ENCODE measurements at places on chromosomes 11 and 22. TPM values are rescaled to one million over a fixed set of nuclear protein-coding genes. Genes with fewer than 3 reads are reported as not detected.
A peak's percentile ranks its signal among the peaks of the same experiment; 100 is the strongest.

Gene MAJIN
- polyA plus RNA-seq, result not detected

GRCh38 chr11:110071197-110071596, 22.0 kb upstream of the ZC3H12C start:
- no peak overlapping the region for H3K4me3 ChIP-seq
- DNase-seq, result no peak
- no peaks in the 10 kb centered on the region for H3K36me3 ChIP-seq
- H3K27ac ChIP-seq, result no peak overlapping the region
- no peaks in the 10 kb centered on the region for H3K27me3 ChIP-seq

Gene STIP1
- 128 TPM for polyA plus RNA-seq

Gene BDNF
- 1.6 TPM for polyA plus RNA-seq

Gene TTLL1
- 10.4 TPM for polyA plus RNA-seq

- peaks cover 23% of the 10 kb centered on the region for H3K4me1 ChIP-seq
- H3K27me3 ChIP-seq, result no peaks in the 10 kb centered on the region
- peaks cover 3% of the 10 kb centered on the region for H3K36me3 ChIP-seq
- no peak overlapping the region for H3K27ac ChIP-seq
- H3K4me3 ChIP-seq, result no peak overlapping the region
- DNase-seq, result no peak
Measured at GRCh38 chr11:126383339-126384335, 28.2 kb downstream of the ST3GAL4 start.

Gene THY1
- 103 TPM for polyA plus RNA-seq

- peaks cover 13% of the 10 kb centered on the region for H3K4me1 ChIP-seq
- H3K27me3 ChIP-seq, result no peaks in the 10 kb centered on the region
- H3K36me3 ChIP-seq, result peaks cover under 1% of the 10 kb centered on the region
- no peak overlapping the region for H3K27ac ChIP-seq
- no peak for DNase-seq
- no peak overlapping the region for H3K4me3 ChIP-seq
Measured at GRCh38 chr11:126375726-126376125, 20.2 kb downstream of the ST3GAL4 start.

- H3K27me3 ChIP-seq, result no peaks in the 10 kb centered on the region
- no peaks in the 10 kb centered on the region for H3K36me3 ChIP-seq
- H3K27ac ChIP-seq, result peak overlapping the region; percentile 89
Measured at GRCh38 chr11:115168229-115168671, 336.0 kb downstream of the CADM1 start.

DNA sequence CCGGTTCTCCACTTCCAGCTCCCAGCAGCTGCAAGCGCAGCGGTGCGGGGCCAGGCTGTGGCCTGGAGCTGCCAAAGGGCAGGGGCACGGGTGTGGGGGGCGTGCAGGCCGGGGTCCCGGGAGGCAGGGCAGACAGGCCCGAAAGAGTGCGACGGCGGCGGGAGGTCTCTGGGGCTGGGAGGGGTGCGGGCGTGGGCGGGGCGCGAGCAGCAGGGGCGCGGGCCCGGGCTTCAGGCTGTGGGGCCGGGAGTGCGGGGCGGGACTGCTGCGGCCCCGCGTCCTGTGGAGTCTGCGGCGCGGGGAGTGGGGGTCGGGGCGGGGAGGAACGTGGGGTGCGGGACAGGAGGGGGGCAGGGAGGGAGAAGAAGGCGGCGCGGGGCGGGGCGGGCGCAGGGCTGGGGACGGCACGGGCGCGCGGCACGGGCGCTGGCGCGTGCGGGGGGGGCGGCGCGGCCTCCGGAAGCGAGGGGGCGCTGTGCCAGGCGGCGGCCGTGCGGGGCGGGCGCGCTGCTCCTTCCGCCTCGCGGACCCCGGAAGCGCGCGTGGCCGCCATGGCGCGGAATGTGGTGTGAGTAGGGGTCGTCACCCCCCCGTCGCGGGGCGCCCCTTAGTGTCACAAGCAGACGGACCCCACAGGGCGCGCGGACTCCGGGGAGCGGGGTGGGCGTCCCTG, at the start of gene MRPL23:
Gene MRPL23 (plus strand): TSS at position 521 of the 673 bp plus-strand sequence. CDS start 31 bp downstream, at position 552.
- H3K27me3 ChIP-seq, result no peaks in the 10 kb centered on the region
- H3K4me1 ChIP-seq, result peaks cover 22% of the 10 kb centered on the region
- no peak for DNase-seq
- no peak within 1 kb of the TSS for H3K27ac ChIP-seq

DNA sequence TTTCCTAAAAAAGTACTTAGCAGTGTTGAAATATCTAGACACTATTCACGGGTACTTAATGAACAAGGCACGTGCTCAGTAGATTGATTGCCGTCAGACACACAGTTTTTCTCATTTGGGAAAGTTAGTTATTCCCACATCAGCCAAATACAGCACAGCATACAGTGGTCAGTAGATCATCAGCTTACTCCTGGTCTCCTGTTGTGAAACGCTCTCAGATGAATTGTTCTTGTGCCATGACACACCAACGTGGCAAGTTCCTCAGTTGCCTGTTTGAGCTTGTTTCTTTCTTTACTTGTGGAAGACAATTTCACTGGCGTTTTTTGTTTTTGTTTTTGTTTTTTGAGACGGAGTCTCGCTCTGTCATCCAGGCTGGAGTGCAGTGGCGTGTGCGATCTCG, 8.6 kb downstream of the TAB1 start:
- no peak for DNase-seq
- H3K36me3 ChIP-seq, result peaks cover 9% of the 10 kb centered on the region
- no peaks in the 10 kb centered on the region for H3K27me3 ChIP-seq
- no peak overlapping the region for H3K27ac ChIP-seq
- peaks cover 16% of the 10 kb centered on the region for H3K4me1 ChIP-seq

GRCh38 chr22:27380855-27381254, 420.7 kb downstream of the MN1 start:
- DNase-seq, result no peak
- H3K36me3 ChIP-seq, result no peaks in the 10 kb centered on the region
- H3K27me3 ChIP-seq, result peaks cover 48% of the 10 kb centered on the region
- peaks cover 10% of the 10 kb centered on the region for H3K4me1 ChIP-seq
- no peak overlapping the region for H3K27ac ChIP-seq
- H3K4me3 ChIP-seq, result no peak overlapping the region

- DNase-seq, result no peak
- no peak overlapping the region for H3K4me3 ChIP-seq
- H3K27ac ChIP-seq, result no peak overlapping the region
- no peaks in the 10 kb centered on the region for H3K4me1 ChIP-seq
- H3K27me3 ChIP-seq, result no peaks in the 10 kb centered on the region
- peaks cover 59% of the 10 kb centered on the region for H3K36me3 ChIP-seq
Measured at GRCh38 chr22:17815703-17816254, 41.5 kb upstream of the BID start.

- peaks cover 66% of the 10 kb centered on the region for H3K36me3 ChIP-seq
- H3K4me1 ChIP-seq, result peaks cover 6% of the 10 kb centered on the region
- H3K27me3 ChIP-seq, result no peaks in the 10 kb centered on the region
Measured at GRCh38 chr22:19473578-19473977, 5.4 kb downstream of the UFD1 start.

Gene FAM227A
- 0.76 TPM for polyA plus RNA-seq

DNA sequence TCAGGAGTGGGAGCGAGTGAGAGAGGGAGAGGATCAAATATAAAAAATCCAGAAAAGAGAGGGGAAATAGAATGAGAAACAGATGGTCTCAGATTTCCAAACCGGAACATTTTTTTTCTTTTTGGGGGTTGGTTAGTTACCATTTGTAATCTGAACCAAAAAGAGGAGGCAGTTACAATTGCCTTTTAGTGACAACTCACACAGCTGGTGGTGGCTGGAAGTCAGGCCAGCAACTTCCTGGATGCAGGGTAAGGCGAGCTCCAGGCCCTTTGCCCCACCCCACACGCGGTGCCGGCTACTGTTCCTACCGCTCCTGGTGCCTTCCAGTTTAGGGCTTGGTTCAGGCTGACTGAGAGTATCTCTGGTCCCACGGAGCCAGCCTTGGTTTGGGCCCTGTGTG, 21.0 kb upstream of the UBASH3B start:
- H3K4me1 ChIP-seq, result peaks cover 6% of the 10 kb centered on the region
- H3K4me3 ChIP-seq, result no peak overlapping the region
- peak; percentile 90 for DNase-seq
- H3K27me3 ChIP-seq, result peaks cover 5% of the 10 kb centered on the region
- no peaks in the 10 kb centered on the region for H3K36me3 ChIP-seq

Gene OVOL1
- polyA plus RNA-seq, result 0.32 TPM

Gene OR8G1
- not detected for polyA plus RNA-seq

- DNase-seq, result peak; percentile 67
- H3K4me3 ChIP-seq, result no peak overlapping the region
- peaks cover 44% of the 10 kb centered on the region for H3K4me1 ChIP-seq
- H3K36me3 ChIP-seq, result no peaks in the 10 kb centered on the region
- peak overlapping the region; percentile 95 for H3K27ac ChIP-seq
Measured at GRCh38 chr11:2824851-2825250, 60.7 kb downstream of the CDKN1C start.

Gene MIAT
- polyA plus RNA-seq, result 0.16 TPM

Gene TMEM191C
- 0.39 TPM for polyA plus RNA-seq

DNA sequence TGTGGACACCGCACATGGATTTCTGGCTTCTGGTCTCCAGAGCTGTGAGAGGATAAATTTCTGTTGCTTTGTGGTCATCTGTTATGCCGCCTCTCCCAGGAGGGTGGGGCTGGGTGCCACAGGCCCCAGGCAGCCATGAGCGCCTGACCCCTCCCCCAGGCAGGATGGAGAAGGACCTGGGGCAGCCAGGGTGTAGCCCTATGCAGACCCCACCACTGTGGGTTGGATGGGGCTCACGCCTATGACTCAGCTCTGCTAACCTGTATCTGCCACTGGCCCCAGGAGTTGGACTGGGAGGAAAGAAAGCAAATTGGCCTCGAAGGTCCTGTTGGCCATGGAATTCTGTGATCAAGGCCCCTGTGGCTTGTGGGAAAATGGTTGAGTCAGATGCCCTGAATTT, 1351.1 kb downstream of the BRD1 start:
- no peak overlapping the region for H3K27ac ChIP-seq
- H3K4me1 ChIP-seq, result no peaks in the 10 kb centered on the region
- DNase-seq, result no peak
- no peak overlapping the region for H3K4me3 ChIP-seq
- no peaks in the 10 kb centered on the region for H3K36me3 ChIP-seq

Gene DGCR6
- 89.9 TPM for polyA plus RNA-seq

Gene PACSIN3
- 219 TPM for polyA plus RNA-seq

GRCh38 chr11:10899121-10899830, 41.4 kb upstream of the ZBED5 start:
- DNase-seq, result peak; percentile 79
- H3K4me1 ChIP-seq, result peaks cover 34% of the 10 kb centered on the region
- no peaks in the 10 kb centered on the region for H3K27me3 ChIP-seq
- H3K36me3 ChIP-seq, result no peaks in the 10 kb centered on the region

DNA sequence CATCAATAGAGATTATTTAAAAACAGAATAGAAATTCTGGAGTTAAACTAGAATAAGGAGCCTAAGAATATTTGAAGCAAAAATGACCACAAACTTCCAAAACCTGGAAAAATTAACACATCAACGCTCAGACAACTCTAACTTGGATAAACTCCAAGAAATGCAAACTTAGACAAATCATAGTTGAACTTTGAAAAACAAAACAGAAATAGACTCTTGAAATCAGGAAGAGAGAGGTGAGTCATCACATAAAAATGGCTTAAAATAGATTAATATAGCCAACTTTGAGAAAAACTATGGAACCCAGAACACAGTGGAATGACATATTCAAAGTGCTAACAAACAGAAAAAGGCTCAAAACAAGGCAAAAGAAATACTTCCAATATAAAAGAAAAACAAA, 974.2 kb downstream of the JRKL start:
- no peaks in the 10 kb centered on the region for H3K27me3 ChIP-seq
- H3K27ac ChIP-seq, result no peak overlapping the region
- H3K4me3 ChIP-seq, result no peak overlapping the region

DNA sequence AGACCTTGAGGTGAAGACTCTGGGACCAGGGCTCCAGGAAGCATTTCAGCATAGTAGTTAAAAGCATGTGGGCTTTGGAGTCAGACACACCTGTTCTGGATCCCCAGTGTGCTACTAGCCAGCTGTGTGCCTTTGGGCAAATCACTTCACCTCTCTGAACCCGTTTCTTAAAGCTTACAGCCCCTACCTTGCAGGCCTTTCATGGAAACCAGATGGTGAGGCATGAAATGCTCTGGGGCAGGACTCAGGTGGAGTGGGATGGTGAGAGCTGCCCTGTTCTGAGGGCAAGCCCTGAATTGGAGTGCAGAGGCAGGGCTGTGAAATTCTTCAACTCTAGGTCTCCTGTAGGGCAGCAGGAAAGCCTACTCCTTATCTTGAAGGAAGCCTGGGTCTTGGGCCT, 10.5 kb downstream of the UCP2 start:
- H3K36me3 ChIP-seq, result peaks cover 33% of the 10 kb centered on the region
- H3K4me1 ChIP-seq, result peaks cover 19% of the 10 kb centered on the region
- H3K27ac ChIP-seq, result no peak overlapping the region
- H3K27me3 ChIP-seq, result no peaks in the 10 kb centered on the region
- no peak for DNase-seq

Gene ANO9
- polyA plus RNA-seq, result 0.37 TPM

GRCh38 chr11:28457481-28458065, 349.4 kb downstream of the METTL15 start:
- no peak overlapping the region for H3K27ac ChIP-seq
- no peaks in the 10 kb centered on the region for H3K27me3 ChIP-seq
- no peak overlapping the region for H3K4me3 ChIP-seq
- no peaks in the 10 kb centered on the region for H3K4me1 ChIP-seq

DNA sequence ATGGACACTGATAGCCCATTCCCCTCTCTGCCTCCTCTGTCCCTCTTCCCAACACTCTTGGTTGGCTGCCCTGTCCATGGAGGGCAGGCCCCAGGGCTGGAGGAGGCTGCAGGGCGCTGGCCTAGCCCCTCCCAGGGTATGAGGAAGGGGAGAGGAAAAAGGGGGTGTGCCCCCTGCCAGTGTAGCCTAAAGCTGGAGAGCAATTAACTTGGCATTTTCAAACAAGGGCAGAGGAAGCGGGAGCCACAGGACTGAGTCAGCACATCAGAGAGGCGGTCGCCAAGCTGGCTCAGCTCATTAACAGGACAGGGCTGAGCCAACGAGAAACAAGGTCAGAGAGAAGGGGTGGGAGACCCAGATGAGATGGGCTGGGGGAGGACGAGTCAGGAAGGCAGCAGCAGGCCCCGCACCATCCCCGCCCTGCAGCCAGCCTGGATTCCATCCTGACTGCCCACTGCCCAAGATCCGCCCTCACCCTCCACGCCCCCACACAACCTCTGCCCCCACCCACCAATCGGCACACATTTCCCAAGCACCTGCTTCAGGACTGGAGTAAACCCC, 76.3 kb downstream of the BUD13 start:
- H3K27ac ChIP-seq, result no peak overlapping the region
- DNase-seq, result no peak
- peaks cover 11% of the 10 kb centered on the region for H3K27me3 ChIP-seq
- H3K4me3 ChIP-seq, result no peak overlapping the region
- no peaks in the 10 kb centered on the region for H3K4me1 ChIP-seq

Gene STX5
- 29.7 TPM for polyA plus RNA-seq

GRCh38 chr11:75456596-75457183, 23.7 kb upstream of the KLHL35 start:
- no peak overlapping the region for H3K27ac ChIP-seq
- no peak for DNase-seq
- H3K36me3 ChIP-seq, result peaks cover 3% of the 10 kb centered on the region
- H3K4me1 ChIP-seq, result peaks cover 10% of the 10 kb centered on the region
- peaks cover 6% of the 10 kb centered on the region for H3K27me3 ChIP-seq
